Choroid plexus epithelial cell (primary cell): ENCODE measurements at places on chromosomes 6 and 20.

GRCh38 chr6:139939189-139939979 lies 564.9 kb upstream of the CITED2 start:
- no peak for DNase-seq

GRCh38 chr6:127538750-127539264 lies 19.7 kb upstream of the MTCL3 start:
- DNase-seq, result no peak

- DNase-seq, result peak; percentile 76
These were observed 3.4 kb upstream of the ABHD16B start for GRCh38 chr20:63857764-63858392.

DNA sequence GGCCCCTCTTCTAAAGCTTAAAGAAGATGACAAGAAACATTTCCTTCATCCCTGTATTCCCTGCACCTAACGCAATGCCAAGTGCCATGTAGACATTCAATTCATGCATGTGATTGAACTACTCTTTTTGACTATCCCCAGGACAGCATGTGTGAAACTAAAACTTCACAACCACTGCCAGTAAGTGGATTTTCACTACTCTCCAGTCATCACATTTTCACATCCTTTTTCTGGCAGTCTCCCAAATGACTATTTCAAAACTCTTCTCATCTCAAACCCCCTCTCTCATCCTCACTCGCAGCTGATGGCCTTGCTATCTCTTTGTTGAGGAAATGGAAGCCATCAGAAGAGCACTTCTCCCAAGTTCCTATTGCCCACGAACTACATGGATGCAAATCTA lies 122.6 kb downstream of the OPRM1 start:
- peak; percentile 10 for DNase-seq

- DNase-seq, result no peak
These were observed 3.2 kb downstream of the NFYA start for GRCh38 chr6:41075651-41076626.

GRCh38 chr6:168035098-168035660 lies 37.7 kb downstream of the KIF25 start:
- DNase-seq, result peak; percentile 86

DNA sequence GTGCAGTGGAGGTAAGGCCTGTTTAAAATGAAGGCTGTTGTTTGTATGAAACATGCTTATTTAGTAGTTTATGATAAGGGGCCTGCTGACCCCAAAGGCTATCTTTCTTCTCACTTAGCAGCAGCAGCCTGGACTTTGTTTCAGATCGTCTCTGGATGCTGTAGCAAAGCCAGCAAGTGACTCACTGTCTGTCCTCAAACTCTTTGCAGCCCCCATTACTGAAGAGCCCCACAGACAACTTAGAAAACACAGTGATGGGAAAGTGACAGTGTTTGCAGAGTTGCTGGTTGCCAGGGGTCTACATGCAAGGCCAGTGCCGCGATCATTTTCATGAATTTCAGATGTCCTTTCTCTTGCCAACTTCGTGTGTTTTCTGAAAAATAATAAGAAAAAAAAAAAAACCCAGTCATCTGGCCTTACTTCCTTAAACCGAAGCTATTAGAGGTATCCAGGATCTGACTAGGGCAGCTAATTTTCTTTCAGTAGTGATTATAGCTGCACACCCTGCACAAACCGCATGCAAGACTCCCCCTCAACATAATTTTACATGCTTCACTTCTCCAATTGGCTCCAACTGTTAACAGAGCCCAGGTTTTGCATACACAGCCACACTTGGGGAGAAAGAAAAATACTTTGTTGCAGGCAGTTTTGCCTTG lies 11.6 kb upstream of the F13A1 start:
- no peak for DNase-seq

GRCh38 chr6:42295181-42295580 lies 77.5 kb upstream of the MRPS10 start:
- no peak for DNase-seq

DNA sequence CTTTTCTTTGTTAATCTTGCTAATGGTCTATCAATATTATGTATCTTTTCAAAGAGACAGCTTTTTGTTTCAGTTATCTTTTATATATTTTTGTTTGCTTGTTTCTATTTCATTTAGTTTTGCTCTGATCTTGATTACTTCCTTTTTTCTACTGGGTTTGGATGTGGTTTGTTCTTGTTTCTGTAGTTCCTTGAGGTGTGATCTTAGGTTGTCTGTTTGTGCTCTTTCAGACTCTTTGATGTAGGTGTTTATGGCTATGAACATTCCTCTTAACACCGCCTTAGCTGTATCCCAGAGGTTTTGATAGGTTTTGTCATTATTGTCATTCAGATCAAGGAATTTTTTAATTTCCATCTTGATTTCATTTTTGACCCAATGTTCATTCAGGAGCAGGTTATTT lies 26.8 kb upstream of the TNFAIP3 start:
- DNase-seq, result no peak

GRCh38 chr20:39057911-39058310 lies 95.8 kb downstream of the DHX35 start:
- no peak for DNase-seq

DNA sequence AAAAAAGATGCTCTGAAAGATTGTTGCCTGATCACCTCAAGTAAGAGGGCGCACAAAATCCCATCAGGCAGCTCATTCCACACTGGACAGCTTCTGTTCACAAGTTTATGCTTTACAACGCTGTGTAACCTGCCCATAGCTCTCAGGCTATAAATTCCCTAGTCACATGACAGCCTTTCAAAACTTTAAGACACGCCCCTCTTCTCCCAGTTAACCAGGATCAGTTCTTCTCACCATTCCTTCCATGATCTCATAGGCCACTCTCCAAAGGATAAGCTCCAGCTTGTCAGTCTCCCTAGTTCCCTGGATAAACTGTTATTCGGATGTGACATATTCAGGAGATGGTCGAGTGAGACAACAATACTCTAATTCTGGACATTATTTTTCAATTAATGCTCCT lies 15.0 kb downstream of the ADNP start:
- DNase-seq, result peak; percentile 53

- DNase-seq, result peak; percentile 82
These were observed 3.9 kb downstream of the ZMYND8 start for GRCh38 chr20:47352332-47353238.

- peak; percentile 64 for DNase-seq
These were observed 613.0 kb downstream of the UTRN start for GRCh38 chr6:144898052-144898689.

GRCh38 chr6:54236984-54237383 lies 71.3 kb upstream of the TINAG start:
- DNase-seq, result no peak

DNA sequence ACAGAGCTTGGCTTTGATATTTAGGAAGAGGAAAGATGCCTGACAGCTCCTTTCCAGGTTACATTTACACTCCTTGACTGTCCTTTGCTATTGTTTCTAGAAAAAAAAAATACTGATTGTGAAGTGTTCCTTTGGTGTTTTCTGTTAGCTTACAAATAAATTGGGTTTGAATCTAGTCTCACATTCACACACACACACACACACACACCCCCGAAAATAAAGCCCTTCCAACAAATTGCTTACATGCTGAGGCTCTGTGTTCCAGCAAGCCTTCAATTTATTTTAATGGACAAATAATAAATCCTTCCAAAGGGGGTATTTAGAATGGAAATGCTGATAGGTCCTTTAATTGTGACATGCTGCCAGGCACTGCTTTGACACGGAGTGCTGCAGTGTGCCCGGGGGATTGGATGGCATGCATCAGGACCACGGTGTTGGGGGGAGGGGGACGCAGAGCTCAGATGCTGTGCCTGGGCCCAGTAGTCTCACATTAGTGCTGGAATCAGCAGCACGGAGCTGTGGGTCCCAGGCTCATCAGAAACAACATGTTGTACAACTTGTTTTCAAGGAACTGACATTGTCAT lies 199.9 kb downstream of the CD83 start:
- DNase-seq, result no peak

DNA sequence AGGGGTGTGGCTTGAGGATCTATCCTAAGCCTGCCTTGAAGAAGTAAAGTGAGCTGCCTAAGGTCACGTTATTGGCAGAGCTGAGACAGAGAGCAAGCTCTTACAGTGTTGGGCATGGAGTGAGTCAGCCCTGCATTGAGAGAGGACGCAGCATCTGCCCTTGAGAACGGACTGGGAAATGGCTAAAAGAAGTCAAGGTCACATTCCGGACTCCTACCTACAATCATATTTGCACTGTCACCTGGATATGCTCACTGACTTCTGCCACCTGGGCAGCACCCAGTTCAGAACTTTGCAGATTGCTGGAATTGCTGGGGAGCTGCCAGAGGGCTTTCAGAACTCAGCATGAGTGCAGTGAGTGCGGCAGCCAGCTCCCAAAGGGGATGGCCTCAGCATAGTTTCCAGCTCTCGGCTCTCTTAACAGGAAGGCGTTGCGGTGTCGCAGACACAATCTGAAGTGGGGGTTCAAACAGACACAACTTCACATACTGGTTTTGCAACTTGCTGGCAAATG lies 199.3 kb upstream of the SGK1 start:
- DNase-seq, result peak; percentile 98

GRCh38 chr20:3276680-3277015 lies 37.7 kb upstream of the SLC4A11 start:
- DNase-seq, result peak; percentile 55

GRCh38 chr20:44720997-44721784 lies 6.0 kb downstream of the CCN5 start:
- peak; percentile 82 for DNase-seq

DNA sequence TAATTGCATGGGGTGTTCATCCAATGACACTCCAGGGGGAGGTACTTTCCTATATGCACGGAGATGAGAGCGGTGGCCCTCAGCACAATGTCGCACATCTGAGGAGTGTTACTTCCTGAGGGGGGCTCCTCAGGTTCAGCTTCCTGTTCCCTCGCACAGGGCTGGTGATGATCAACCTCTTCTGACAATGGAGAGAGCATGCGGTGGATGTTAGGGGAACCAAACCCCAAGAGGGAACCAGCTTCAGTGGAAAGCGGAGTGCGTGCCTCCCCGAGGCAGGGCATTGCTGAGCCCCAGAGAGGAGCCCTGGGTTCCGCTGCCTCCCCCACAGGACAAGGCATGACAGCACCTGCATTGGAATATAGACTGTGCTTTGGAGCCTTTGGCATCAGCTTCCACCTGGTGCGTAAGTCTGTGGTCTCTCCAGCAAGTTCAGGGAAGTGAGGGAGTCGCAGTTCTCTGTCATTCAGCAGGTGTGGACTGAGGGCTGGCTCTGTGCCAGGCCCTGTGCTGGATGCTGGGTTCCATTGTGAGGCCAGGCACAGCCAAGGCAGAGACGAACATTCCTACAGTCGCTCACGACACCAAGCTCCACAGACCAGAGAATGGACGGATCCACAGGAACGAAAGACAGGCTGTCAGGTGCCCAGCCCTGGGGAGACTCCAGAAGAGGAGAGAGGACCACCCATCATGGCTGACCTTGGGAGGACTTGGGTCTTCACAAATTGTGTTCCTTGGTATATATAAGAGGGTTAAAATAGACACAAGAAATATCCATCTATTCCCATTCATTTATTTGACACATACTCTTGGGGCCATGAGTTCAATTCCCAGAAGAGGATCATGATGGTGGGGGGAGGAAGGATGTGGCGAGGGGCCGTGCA lies 3.9 kb upstream of the ZNF831 start:
- DNase-seq, result no peak

GRCh38 chr6:139337001-139337400 lies 37.4 kb downstream of the CITED2 start:
- DNase-seq, result no peak

DNA sequence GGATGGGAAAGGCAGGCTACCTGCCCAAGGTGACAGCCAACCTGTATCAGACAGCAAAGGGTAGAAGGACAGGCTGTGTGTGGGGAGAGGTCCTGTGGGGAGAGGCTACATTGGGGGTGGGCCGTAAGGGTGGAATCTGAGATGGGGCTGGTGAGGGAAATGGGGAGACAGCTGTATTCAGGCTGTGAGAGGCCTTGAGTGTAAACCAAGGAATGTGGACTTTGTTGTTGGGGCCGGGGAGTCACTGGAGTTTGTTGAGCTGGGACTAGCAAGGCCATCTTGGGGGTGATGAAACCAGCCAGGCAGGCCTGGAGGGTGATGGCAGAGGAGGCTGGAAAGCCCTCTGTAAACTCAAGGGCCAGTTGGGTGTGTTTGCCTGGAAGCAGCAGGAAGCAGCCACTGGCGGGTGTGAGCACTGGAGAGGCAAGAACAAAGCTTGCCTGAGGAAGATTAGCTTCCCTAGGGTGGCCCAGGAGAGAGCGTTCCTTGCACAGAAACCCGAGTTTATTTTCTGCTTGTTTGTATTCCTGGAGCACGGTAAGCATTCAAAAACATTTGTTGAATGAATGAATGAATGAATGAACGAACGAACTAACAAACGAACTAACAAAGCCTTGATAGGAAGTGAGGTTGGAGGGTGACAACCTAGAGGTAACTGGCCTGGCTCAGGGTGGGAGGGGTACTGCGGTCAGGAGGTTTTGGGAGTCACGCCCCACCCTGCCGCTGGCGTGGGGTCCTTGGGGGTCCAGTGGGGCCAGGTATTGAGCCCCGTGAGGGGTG lies 18.9 kb downstream of the TTBK1 start:
- no peak for DNase-seq

GRCh38 chr20:22928679-22929078 lies 106.4 kb upstream of the SSTR4 start:
- DNase-seq, result no peak

DNA sequence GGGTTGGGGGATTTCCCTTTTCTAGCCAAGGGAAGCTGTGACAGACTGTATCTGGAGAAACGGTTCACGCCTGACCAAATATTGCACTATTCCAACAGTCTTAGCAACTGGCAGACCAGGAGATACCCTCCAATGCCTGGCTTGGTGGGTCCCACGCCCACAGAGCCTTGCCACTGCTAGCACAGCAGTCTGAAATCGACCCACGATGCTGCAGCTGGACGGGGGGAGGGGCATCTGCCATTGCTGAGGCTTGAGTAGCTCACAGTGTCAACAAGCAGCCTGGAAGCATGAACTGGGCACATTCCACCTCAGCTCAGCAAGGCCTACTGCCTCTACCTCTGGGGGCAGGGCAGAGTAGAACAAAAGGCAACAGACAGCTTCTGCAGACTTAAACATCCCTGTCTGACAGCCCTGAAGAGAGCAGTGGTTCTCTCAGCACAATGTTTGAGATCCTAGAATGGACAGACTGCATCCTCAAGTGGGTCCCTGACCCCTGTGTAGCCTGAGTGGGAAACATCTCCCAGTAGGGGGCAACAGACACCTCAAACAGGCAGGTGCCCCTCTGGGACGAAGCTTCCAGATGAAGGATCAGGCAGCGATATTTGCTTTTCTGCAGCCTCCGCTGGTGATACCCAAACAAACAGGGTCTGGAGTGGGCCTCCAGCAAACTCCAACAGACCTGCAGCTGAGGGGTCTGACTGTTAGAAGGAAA lies 89.9 kb upstream of the ECI2 start:
- peak; percentile 58 for DNase-seq

DNA sequence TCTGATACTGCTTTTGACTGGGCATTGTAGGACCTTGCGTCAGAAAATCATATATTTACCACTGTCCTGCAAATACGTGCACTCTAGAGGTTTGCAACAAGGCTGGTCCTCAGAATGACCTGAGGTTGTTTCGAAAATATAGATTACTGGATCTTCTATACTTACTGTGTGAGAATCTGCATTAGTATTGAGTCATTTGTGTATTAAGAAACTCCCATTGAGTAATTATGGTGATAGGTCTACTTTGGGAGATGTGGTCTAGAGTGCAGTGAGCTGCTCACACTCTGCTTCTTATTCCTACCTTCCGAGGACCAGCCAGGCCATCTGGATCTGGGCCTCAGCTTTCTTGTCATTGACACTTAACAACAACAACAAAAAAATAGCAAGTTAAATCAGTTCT lies 9.6 kb downstream of the KLHL32 start:
- no peak for DNase-seq
